ENCODE measurements at places on chromosomes 7 and 10. TPM values are rescaled to one million over a fixed set of nuclear protein-coding genes. Genes with fewer than 3 reads are reported as not detected.
A peak's percentile ranks its signal among the peaks of the same experiment; 100 is the strongest.

- no peaks in the 10 kb centered on the region for H3K27me3 ChIP-seq
- H3K4me1 ChIP-seq = peaks cover 8% of the 10 kb centered on the region
These were observed 48.6 kb downstream of the MALSU1 start for GRCh38 chr7:23347682-23348180.

DNA sequence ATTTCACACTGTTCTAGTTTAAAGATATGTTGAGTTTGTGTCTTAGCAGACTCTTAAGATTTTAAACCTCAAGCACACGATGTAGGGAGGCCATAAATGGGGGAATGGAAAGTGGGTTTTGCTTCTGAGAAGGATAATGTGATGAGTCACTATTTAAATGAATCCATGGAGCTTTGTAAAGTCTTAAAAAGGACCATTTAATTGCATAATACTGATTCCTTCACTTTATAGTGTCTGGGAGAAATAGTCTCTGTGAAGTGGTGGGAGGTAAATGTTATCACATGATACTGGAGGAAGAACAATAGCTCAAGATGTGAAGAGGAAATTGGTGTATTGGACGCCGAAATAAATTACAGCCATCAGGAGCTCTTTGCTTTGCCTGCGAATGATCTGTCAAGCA lies 84.0 kb upstream of the MYO3A start:
- H3K36me3 ChIP-seq = no peaks in the 10 kb centered on the region
- H3K27ac ChIP-seq = no peak overlapping the region
- H3K27me3 ChIP-seq = no peaks in the 10 kb centered on the region
- H3K4me1 ChIP-seq = no peaks in the 10 kb centered on the region
- no peak overlapping the region for H3K4me3 ChIP-seq
- DNase-seq = no peak

- H3K27ac ChIP-seq = no peak overlapping the region
- DNase-seq = no peak
- no peaks in the 10 kb centered on the region for H3K27me3 ChIP-seq
- no peak overlapping the region for H3K4me3 ChIP-seq
- H3K4me1 ChIP-seq = no peaks in the 10 kb centered on the region
These were observed 179.5 kb upstream of the AKR1E2 start for GRCh38 chr10:4646547-4646946.

DNA sequence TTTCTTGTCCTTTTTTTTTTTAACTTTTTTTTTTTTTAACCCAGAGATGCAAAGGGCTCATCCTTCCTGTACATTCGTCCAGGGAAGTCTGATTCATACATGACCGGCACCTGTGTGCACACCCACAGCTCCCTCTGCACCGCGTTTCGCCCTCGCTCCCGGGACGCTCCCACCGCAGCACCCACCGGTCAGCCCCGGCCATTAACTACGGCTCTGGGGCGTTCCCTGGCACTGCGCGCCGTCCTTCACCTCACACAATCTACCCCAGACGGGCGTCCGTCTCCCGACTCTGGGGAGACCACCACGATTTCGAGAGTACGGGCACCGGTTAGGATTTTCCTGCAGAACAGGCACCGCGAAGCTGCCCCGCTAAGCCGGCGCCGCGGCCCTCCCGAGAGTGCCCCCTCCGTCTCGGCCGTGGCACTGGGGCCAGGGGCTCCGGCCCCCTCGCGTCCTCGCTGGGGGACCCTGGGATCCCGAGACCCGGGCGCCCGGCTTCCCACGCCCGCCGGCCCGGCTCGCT lies 452 bp downstream of the ATE1 start:
- H3K4me1 ChIP-seq = peaks cover 5% of the 10 kb centered on the region
- H3K4me3 ChIP-seq = peak overlapping the region; percentile 98
- peak overlapping the region; percentile 95 for H3K27ac ChIP-seq

- no peak overlapping the region for H3K4me3 ChIP-seq
- H3K27me3 ChIP-seq = no peaks in the 10 kb centered on the region
- DNase-seq = no peak
- H3K4me1 ChIP-seq = no peaks in the 10 kb centered on the region
- no peak overlapping the region for H3K27ac ChIP-seq
- peaks cover 6% of the 10 kb centered on the region for H3K36me3 ChIP-seq
These were observed 28.5 kb downstream of the CUX1 start for GRCh38 chr7:101845974-101846373.

DNA sequence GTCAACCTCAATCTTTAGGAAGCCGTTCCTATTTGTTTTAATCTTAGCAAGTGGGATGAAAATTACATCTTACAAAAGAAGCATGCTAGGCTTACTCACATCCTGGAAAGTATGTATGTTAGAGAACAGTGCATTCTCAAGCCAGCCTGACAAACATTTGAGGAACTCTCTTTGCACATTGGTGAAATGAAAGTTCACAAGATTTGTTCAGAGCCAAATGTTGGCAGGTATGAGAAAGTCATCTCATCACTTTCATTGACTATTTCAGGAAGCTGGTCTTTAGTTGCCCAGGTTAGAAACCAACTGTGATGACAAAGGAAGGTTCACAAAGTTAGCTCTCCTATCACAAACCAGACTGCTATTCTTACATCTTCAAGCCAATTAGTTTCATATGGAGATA lies 57.1 kb downstream of the ABCB1 start:
- H3K27me3 ChIP-seq = no peaks in the 10 kb centered on the region
- H3K27ac ChIP-seq = no peak overlapping the region
- no peaks in the 10 kb centered on the region for H3K4me1 ChIP-seq
- no peak for DNase-seq

DNA sequence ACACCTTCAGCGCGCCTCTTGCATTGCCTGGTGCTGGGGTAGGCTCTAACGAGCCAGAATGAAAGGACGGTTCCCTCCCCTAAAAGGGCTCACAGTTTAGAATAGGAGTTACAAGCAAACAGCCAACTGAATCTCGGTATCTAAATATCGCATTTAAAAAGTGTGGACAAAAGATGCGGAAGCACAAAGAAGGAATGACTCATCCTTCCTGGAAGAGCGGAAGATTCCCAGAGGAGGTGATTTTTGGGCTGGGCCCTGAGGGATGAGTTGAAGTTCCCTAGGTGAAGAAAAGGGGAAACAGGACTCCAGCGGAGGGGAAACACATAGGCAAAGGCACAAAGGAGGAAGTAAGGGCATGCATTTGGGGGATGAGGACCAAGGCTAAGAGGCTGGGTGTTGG lies 29.9 kb downstream of the SRRM3 start:
- no peaks in the 10 kb centered on the region for H3K36me3 ChIP-seq
- no peak overlapping the region for H3K27ac ChIP-seq
- no peak for DNase-seq

DNA sequence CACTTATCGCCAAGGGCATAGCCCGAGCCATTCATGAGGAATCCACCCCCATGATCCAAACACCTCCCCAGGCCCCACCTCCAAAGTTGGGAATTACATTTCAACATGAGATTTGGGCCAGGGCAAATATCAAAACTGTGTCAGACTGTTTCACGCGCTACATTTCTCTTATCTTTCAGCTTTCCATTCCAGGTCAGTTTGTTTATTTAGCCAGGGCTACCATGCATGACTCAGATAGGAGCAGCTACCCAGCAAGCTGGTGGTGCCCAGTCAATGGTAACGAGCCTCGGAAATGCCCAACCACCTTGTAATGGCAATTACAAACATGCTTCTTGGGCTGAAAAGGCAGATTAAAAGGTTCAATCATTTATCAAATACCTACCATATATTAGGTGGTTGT lies 43.6 kb upstream of the BAMBI start:
- H3K27ac ChIP-seq = no peak overlapping the region
- H3K4me1 ChIP-seq = no peaks in the 10 kb centered on the region
- no peaks in the 10 kb centered on the region for H3K36me3 ChIP-seq

GRCh38 chr7:30390736-30391636 lies 87.6 kb downstream of the NOD1 start:
- H3K4me3 ChIP-seq = no peak overlapping the region
- DNase-seq = no peak
- no peaks in the 10 kb centered on the region for H3K36me3 ChIP-seq

DNA sequence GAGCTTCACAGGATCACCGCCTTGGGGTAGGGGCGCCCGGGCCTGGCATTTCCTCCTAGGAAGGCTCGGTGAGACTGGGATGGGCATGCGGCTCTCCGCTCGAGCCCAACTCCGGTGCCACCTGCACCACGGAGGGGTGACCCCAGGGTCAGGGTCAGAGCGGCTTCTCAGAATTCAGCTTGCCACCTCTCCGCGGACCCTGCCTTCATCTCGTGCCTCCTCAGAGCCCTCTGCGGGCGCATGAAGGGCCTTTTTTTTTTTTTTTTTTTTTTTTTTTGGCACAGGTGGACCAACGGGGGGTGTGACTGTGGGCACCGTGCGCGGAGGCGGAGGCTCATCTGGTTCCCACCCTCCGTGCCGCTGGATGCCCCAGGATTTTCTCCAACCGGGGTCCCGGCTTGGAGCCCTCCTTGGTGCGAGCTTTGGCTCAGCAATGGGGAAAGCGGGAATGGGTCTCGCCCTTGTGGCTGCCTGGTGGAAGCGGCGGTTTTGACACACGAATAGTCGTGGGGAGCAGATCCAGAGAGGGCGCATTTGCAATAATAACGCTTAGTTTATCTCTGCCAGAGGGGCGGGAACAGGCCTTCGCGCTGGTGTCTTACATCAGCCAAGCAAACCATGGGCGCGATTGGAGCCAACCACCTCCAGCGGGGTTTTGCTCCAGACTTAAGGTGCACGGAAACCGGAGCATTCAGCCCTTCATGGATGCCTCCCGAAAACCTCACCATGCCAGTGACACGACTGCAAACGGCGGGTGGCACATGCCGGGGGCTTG lies 5.0 kb upstream of the TNRC18 start:
- H3K27ac ChIP-seq = peak overlapping the region; percentile 89
- DNase-seq = no peak
- H3K36me3 ChIP-seq = no peaks in the 10 kb centered on the region
- H3K4me3 ChIP-seq = peak overlapping the region; percentile 71

GRCh38 chr10:15083674-15084501 lies 4.7 kb downstream of the ACBD7 start:
- peak overlapping the region; percentile 12 for H3K4me3 ChIP-seq
- no peaks in the 10 kb centered on the region for H3K4me1 ChIP-seq
- no peak overlapping the region for H3K27ac ChIP-seq
- H3K27me3 ChIP-seq = no peaks in the 10 kb centered on the region

- no peak for DNase-seq
- H3K27ac ChIP-seq = no peak overlapping the region
- no peaks in the 10 kb centered on the region for H3K4me1 ChIP-seq
- H3K36me3 ChIP-seq = no peaks in the 10 kb centered on the region
- H3K4me3 ChIP-seq = no peak overlapping the region
These were observed 23.4 kb downstream of the GHRHR start for GRCh38 chr7:30987178-30987577.

DNA sequence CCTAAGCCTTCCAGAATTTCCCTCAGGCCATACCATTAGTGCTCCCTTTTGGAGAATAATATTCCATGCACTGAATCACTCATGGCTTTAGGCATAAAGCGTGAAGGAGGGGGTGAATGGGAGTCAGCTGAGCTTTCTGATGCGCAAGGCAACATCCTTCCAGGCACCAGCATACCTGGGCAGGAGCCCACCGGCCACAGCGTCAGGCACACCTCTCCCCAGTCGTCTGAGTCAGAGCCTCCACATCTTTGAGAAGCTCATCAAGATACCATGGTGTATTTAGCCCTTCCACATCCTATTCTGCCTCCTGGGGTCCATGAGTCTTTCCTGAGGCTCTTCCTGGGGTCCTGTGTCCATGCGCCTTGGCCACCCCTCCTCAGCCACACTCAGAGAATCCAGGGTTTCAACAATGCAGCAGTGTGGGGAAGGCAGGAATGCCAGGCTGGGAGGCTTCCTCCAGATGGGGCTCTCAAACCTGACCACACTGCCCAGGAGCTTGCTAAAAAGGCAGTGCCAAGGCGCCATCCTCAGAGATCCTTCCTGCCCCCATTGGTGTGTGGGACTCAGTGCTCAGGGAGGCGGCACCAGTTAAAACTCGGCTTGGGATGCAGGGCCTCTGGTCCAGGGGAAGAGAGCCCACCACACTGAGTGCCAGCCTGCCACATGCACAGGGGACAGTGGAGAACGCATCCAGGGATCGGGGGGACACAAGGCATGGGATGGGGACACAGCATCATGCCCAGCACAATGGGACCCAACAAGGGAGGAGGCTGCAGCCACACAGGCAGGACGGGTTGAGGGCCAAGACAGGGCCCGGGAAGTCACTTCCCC lies 31.6 kb downstream of the RASGEF1A start:
- peaks cover 10% of the 10 kb centered on the region for H3K27me3 ChIP-seq
- no peak overlapping the region for H3K4me3 ChIP-seq
- peaks cover 15% of the 10 kb centered on the region for H3K4me1 ChIP-seq
- no peaks in the 10 kb centered on the region for H3K36me3 ChIP-seq
- no peak overlapping the region for H3K27ac ChIP-seq

DNA sequence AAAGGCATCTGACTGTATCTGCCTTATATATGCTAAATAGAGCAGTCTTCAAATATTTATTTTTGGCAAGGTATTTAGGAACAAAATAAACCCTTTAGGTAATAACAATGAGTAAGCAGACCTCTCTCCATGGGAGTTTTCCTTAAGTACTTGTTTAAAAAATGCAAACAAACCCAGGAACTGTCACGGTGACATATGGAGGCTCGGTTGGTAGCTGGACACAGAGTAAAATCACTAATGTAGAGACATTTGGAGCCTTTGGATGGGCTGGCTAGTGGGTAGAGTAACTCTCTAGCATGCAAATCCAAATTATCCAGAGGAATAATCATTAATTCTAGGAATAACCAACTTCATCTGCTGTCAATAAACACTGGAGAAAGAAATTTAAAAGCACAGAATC lies 71.6 kb upstream of the LAMB4 start:
- no peaks in the 10 kb centered on the region for H3K27me3 ChIP-seq
- H3K27ac ChIP-seq = no peak overlapping the region
- no peak for DNase-seq
- no peak overlapping the region for H3K4me3 ChIP-seq
- no peaks in the 10 kb centered on the region for H3K36me3 ChIP-seq
- peaks cover 22% of the 10 kb centered on the region for H3K4me1 ChIP-seq

DNA sequence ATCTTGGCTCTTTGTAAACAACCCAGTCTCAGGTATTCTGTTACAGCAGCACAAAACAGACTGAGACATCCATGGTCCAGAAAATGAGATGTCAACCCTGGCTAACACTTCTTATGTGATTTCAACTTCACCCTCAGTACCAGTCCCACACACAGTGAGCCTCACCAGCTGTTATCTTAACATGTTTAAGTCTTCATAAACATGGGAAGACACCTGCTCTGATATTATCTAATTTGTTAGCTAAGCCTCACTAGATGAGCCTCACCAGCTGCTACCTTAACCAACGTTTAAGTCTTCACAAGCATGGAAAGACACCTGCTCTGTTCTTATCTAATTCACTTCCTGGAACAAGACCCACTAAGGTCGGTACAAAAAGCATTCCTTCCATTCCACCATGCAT lies 130.8 kb downstream of the CALN1 start:
- peaks cover 23% of the 10 kb centered on the region for H3K36me3 ChIP-seq
- H3K4me1 ChIP-seq = peaks cover 30% of the 10 kb centered on the region
- H3K4me3 ChIP-seq = no peak overlapping the region
- DNase-seq = peak; percentile 82

TACR2 gene
- 0.05 TPM for total RNA-seq

COPG2 gene
- total RNA-seq = 20.8 TPM

TAS2R4 gene
- 0.38 TPM for total RNA-seq

SEMA3E gene
- total RNA-seq = 3.1 TPM

CTAGE6 gene
- 0.28 TPM for total RNA-seq

FGF8 gene
- 0.14 TPM for total RNA-seq

FAM25C gene
- total RNA-seq = 0.57 TPM

ACHE gene
- total RNA-seq = 6.9 TPM

VWA2 gene
- 7.0 TPM for total RNA-seq

CTNNA3 gene
- 0.28 TPM for total RNA-seq

LOXL4 gene
- total RNA-seq = 0.99 TPM

NRP1 gene
- 15.8 TPM for total RNA-seq

Measured in thymus (tissue), 14 donors.